Caki2 (cell line): ENCODE measurements at places on chromosomes 16 and 17.

DNA sequence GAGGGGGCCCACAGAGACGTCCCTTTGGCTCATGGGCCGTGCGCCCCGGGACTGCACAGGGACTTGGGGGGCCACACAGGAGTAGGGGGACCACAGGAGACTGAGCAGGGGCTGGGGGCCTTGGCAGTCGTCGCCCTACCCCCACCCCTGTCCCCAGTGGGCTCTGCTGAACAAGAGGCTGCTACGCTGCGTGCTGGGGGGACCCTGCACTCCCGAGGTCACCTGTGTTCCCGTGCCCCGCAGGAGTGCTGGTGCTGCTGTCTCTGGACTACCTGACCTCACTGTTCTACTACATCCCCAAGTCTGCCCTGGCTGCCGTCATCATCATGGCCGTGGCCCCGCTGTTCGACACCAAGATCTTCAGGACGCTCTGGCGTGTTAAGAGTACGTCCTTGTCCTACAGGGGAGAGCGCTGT lies 14.4 kb upstream of the RNF213 start:
- no peak for DNase-seq

DNA sequence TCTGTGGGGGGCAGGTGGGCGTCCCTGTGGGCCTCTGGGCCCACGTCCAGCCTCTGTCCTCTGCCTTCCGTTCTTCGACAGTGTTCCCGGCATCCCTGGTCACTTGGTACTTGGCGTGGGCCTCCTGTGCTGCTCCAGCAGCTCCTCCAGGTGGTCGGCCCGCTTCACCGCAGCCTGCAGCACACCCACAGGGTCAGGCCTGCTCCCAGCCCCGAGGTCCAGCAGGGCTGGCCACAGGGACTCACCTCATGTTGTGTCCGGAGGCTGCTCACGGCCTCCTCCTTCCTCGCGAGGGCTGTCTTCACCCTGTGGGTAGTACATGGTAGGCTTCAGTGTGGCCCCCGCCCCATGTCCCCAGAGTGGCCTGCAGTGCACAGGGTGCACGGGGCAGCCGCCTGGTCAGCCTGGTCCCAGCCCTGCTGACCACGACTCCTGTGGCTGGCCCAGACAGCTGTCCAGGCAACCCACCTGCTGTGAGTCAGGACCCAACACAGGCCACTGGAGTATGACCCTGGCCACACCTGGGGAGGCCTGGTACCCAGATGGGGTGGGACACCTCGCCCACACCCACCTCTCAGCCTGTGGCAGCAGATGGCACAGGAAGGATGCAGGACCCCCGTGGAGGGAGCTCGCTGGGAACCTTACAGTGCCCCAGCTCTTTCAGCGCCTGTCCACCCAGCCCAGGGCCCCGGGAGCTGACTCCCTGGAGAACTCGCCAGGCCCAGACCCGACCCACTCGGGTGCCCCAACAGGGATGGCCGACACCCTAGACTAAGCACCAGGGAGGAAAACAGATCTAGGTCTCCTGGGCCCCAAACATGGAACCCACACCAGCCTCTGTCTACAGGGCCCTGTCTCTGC lies 23.9 kb upstream of the AATK start:
- no peak for DNase-seq

DNA sequence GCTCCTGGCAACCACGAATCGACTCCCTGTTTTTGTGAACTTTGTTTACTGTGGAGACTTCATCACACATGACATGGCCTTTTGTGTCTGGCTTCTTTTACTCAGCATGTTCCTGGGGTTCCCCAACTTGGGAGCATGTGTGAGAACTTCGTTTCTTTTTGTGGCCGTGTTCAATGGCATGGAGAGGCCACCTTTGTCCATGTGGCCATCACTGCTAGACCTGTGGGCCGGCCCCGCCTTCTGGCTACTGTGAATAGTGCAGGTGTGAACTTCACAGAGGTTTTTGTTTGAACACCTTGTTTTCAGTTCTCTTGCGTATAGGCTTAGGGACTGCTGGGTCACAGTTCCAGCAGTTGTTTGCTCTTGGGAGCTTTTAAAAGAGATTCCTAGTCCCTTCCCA lies 5.7 kb upstream of the SLC38A8 start:
- DNase-seq = no peak

GRCh38 chr16:1687427-1688316 lies 9.6 kb downstream of the JPT2 start:
- DNase-seq = peak; percentile 95

- DNase-seq = peak; percentile 33
Observed at GRCh38 chr17:71361656-71362450, 759.0 kb upstream of the SOX9 start.

DNA sequence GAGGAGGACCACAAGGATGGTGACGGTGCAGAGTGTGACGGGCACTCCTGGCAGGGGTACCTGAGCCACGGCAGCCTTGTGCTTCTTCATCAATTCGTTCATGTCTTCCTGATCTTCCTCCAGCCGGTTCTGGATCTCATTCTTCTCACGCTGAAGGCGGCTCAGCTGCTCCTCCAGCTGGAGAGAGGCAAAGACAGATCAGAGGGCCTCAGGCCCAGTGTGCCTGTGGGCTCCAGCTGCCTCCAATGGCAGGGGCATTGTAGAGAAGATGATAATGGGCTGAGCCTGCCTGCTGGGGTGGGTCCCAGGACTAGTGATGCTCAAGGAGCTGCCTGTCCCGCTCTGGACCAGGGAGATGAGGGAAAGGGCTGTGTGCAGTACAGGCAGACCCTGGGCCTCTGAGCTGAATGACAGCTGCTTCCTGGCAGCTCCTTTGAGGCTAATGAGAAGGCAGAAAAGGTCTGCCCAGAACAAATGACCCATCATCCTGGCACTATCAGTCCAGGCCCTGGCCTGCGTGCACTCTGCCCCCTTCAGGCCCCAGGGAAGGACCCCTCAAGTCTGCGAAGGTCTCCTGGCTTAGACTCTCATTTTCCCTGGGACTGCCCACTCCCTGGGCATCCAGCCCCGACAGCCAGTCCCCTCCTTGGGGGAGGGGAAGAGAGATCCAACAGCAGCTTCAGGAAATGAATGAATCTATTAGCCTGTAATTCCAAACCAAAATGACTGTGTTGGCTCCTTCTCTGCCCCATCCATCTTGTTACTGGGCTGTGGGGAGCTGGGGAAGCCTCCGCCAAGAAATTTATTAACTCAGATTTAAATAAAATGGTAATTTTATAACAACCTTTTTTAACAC lies 48.0 kb downstream of the PIPOX start:
- no peak for DNase-seq

- DNase-seq = peak; percentile 86
Observed at GRCh38 chr16:21158208-21159110, at the start of gene LDAF1. TSS of gene LDAF1 (plus strand) at chr16:21158674. CDS start at chr16:21161183, 2,509 bp downstream.

- no peak for DNase-seq
Observed at GRCh38 chr16:84247331-84247730, 7.5 kb upstream of the KCNG4 start.

- DNase-seq = no peak
Observed at GRCh38 chr17:978103-979093, 1.2 kb downstream of the NXN start.

GRCh38 chr16:47043200-47043599 lies 69.7 kb upstream of the DNAJA2 start:
- DNase-seq = no peak

DNA sequence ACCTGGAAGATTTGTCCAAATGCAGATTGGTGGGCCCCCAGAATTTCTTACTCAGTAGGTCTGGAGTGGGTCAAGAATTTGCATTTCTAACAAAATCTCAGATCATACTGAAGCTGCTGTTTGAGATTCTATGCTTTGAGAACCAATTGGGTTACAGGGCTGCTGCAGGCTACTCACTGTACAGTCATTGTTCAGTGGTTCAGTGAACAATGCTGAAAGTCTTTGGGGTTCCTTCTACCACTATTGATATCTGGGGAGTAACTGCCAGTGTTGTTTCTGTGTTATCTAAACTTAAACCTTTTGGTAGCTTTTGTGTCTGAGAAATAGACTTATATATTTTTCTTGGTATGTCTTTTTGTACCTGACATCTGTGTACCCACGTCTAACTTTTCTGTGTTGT lies 187.5 kb downstream of the TANC2 start:
- no peak for DNase-seq

- no peak for DNase-seq
Observed at GRCh38 chr17:8063761-8064534, 23.6 kb downstream of the ALOX12B start.

- no peak for DNase-seq
Observed at GRCh38 chr17:53101706-53102105, 721.0 kb upstream of the KIF2B start.
